PC-3 (cell line): ENCODE measurements at places on chromosomes 7 and 10. TPM values are rescaled to one million over a fixed set of nuclear protein-coding genes. Genes with fewer than 3 reads are reported as not detected.

DNA sequence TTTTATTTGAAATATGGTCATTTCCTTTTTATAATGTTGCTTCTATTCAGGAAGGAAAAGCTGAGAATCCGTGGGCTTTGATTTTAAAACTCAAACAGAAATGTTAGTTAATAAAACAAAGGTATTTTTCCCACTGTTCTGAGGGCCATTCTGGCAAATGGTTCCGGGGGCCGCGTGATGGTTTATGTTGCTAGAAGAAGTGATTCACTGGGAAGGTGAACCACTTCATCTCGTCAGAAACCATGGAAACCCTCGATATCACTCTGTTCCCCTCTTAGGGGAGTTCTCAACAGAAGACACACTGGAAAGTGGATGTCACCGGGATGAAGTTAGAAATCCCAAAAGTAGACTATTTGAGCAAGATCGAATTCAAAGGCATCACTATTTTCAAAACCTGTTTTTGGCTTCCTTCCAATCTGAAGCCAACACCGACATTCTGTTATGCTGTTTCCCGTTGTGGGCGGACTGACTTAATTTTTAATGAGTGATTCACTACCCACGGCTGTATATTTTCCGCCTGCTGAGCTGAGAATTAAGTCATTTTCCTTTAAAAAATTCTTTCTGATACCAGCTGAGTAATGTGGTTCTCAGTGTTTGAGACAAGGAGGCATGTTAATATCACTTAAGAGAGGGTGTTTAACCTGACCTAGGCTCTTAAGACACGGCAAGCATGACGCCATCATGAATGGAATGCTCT is 84.1 kb downstream of the PTPRE start:
- peak; percentile 53 for DNase-seq

GRCh38 chr10:87861953-87862678 is 1.2 kb downstream of the KLLN start:
- DNase-seq: peak; percentile 91

DNA sequence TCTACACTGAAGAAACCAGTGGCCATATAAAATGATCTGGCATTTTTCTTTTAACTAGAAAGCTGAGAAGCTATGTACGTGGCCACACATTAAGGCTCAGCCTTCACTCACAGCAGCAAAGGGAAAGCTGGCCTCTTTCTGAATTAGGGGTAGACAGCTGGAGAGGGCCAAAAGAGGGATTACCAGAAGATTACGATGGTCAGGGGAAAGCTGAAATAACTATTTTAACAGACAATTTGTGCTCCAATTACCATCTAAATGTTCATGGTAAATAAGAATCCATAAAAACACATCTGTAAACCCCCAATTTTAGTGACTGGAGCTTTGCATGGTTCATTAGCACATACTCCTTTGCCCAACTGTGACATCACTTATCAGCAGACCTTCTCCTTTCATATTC is 314.3 kb downstream of the HPSE2 start:
- no peak for DNase-seq

DNA sequence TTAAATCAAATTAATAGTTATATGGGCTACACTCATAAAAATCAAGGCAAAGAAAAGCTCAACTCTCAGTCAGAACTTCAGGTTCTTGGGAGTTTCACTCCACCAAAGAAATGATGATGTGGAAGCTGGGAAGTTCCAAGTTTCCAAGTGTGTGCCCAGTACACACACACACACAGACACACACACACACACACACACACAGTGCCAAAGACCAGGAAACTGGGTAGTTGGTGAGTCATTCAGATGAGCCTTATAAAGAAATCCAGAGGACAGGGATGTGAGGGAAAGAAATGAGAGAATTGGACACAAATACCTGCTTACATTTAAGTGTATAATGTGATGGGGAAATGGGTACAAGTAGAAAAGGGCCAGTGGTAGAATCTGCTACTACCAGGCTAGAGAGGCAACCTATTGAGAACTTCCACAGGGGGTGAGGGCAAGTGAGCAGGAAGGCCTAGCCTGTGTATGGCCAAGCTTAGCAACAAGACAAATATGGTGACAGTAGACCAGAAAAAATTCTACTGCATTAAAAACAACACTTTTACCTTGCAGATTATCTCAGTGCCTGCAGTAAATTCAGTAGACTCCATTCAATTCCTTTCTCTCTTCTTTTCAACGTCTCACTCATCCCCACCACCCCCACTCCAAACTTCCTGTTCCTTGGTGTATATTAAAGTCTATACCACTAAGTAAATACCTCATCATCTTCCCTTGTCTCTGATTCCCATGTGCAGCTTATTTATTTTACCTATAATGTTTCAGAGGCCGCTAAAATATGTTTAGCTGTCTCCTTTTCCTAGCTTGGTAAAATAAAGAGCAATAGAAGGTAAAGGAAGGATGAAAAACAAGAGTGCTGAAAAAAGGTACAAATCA is 95.0 kb downstream of the CABCOCO1 start:
- DNase-seq: peak; percentile 98

DNA sequence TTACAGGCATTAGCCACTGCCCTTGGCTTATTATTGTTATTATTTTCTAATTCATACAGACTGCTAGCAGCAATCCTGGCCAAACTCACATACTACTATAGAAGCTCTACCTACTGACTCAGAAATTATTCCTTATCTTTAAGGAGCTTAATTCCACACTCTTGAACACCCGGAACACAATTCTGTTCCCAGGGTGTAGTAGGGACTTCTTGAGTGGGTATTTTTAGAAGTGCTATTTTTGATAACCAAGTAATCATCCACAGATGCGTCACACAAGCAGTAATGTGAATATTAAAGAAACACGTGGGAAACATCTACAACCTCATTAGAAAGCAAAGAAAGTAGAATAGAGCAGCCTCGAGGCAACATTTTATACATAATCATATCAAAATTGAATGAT is 149.2 kb downstream of the PTEN start:
- no peak for DNase-seq

DNA sequence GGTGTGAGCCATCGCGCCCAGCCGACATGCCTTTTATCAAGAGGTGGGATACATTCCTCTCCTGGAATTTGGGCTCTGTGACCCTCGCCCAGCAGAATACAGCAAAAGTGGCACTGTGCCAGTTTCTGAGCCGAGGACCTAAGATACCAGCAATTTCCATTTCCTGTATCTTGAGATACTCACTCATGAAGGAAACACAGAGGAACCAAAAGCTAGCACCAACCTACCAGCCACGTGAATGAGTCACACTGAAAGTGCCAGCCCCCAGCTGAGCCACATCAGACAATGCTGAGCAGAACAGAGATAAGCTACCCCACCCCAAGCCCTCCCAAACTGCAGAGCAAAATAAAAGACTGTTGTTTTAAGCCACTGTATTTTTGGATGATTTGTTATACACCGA is 56.3 kb downstream of the CACUL1 start:
- DNase-seq: peak; percentile 39

GRCh38 chr7:96800824-96801223 is 91.2 kb upstream of the SEM1 start:
- peak; percentile 66 for DNase-seq

DNA sequence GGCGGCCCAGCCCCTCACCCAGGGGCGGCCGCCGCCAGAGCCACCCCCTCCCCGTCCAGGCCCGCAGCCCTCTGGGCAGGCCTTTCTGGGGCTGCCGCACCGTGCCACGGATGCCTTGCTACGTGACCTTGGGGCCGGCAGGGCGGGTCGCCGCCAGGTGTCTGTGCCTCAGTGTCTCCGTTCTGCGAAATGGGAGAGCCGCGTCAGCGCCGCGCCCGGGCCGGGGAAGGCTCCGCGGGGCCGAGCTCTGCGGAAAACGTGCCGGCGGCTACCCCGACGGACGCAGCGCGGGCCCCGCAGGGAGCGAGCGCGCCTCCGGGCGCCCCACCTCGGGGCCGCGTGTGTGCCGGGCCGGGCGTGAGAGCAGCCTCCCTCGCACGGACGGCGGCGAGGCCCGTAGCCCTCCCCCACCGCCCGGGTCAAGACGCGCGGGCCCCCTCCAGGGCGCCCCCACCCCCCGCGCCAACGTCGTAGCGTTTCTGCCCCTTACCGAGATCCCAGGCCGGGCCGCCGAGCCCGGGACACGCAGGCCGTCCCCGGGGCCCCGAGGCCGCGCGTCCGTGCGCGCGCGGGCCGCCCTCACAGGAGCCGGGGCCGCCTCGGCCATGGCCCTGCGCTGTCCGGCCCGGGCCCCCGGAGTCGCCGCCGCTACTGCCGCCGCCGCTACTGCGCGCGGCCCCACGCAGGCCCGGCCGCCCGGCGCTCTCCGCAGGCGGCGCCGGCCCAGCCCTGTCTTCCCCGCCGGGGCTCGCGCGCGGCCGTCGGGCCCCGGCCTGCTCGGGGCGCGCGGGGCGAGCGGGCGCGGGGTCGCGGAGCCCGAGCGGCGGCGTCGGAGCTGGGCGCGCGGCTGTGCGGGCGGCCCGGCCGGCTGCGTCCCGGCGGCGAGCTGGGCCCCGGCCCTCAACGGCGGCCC is 1.1 kb downstream of the ZNF777 start:
- peak; percentile 15 for DNase-seq

GRCh38 chr7:96949766-96950165 is 55.6 kb upstream of the DLX6 start:
- DNase-seq: peak; percentile 93

DNA sequence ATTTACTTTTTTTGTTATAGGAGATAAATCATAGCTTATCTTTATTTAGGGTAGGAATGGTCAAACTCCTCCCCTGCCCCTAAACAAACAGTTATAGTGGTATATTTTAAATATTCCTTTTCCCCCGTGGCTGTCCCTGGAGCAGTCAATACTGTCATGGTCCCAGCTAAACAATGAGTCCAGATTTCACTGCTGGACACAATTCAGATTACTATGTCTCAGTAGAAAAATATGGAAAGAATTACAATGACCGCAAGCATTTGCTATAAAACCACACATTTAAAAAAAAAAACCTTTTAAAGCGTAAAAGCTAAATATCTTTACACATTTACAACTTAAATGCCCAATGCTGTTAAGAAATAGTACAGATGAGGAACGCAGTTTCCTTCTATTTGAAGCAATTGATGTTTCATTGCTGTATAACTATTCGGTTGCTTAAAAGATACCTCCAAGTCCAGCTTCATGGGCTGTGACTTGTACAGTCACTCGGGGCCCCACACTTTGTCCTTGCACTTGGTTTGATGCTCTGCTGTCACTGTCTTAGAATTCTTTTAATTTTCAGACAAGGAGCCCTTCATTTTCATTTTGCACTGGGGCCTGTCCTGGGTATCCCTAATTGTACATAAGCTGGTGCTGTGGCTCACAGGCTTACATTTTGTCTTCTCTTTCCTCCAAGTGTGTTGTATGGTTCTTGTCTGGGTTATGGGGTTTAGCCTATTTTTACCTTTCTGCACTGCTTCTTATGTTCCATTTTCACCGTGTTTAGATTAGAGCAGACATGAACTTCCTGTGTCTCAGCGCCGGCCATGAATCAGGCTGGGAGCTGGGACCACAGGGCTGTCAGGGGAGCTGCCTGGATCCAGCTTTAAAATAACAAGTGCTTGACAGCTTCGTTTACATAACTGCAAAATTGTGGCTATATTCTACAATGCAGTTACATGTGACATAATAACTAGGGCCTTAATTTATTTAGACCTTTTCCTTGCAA is 530.2 kb upstream of the FZD8 start:
- peak; percentile 99 for DNase-seq

DNA sequence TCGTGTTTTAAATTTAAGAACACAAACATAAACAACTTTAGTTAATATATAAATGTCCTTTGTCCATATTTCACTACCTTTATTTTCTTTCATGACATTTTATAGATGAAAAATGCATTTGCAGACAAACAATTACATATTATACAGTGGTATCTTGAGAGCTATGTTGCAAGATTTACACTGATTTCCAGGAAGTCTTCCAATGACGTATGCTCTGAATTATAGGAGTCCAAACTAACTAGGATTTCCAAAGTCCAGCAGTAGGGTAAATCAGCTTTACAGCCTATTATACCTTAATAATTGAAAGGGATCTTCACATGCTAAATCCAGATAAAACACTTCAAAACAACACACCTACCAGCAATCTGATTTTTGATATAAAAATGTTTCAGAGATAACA is 69.4 kb downstream of the HYCC1 start:
- DNase-seq: no peak

- DNase-seq: no peak
Measured at GRCh38 chr7:82964150-82964882, 198.4 kb downstream of the PCLO start.

DNA sequence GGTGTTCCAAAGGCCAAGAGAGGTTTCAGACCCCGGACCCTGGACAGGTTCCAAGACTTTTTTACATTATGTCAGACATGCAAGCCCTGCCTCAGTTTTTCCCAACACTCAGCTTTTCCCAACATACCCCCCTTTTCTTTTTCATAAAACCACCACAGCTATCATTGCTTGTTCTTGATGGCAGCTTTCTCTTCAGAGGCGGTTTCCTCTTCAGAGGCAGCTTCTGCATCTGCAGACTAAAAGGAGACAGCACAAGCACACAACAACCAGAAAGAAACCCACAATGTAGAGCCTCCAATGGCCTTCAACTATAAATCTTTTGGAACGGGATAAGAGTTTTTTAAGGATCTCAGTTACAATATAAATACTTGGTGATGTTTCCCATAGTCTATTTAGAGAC is 19.3 kb downstream of the GIMAP6 start:
- no peak for DNase-seq

The ZNF467 gene
- total RNA-seq: 4.1 and 6.3 TPM in 2 replicates

The TRIL gene
- total RNA-seq: 0.12 and 0.29 TPM in 2 replicates

The MAGI2 gene
- 0.06 TPM in 1 of 2 replicates, not detected in the other for total RNA-seq

The KCNIP2 gene
- total RNA-seq: 0.46 and 1.5 TPM in 2 replicates

The C7orf33 gene
- not detected in 2 replicates for total RNA-seq

The HTRA1 gene
- total RNA-seq: 18.6 and 21.3 TPM in 2 replicates
